Activated CD4-positive, alpha-beta T cell treated with anti-CD3 and anti-CD28 coated beads for 4 hours (primary cell): ENCODE measurements at places on chromosomes 2 and 18.

- no peak for DNase-seq
These were observed 129.3 kb downstream of the METTL4 start for GRCh38 chr18:2442006-2442405.

DNA sequence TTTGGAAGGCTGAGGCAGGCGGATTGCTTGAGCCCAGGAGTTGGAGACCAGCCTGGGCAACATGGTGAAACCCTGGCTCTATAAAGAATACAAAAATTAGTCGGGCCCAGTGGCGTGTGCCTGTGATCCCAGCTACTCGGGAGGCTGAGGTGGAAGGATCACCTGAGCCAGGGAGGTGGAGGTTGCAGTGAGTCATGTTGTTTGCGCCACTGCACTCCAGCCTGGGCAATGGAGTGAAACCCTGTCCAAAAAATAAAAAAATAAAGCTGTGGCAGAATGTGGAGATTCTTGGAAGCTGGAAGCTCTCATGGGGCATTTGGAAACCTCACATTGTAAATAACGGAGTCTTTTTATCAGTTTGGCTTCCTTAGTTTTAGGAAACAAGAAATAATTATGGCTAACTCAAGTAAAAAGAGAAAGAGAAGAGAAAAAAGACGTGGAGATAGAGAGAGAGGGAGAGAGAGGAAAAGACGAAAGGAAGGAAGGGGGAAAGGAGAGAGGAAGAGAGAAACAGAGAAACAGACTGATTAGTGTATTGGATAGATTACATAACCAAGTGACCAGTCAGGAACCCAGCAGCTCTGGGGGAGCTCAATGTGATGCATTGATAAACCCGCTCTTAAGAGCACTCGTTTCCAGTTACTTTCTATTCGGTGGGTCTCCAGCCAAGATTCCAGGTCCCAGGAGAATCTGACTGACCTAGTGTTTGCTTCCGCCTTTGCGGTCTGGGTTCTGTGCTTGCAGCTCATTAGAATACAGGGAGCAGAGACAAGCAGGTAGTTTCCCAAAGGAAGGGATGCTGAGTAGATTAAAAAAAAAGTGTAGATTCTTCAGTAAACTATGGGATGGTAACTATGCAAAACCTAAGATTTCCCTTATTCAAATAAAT, 1.1 kb upstream of the SPAST start:
- no peak for DNase-seq

GRCh38 chr2:50722776-50723175, 309.2 kb downstream of the NRXN1 start:
- DNase-seq = no peak

DNA sequence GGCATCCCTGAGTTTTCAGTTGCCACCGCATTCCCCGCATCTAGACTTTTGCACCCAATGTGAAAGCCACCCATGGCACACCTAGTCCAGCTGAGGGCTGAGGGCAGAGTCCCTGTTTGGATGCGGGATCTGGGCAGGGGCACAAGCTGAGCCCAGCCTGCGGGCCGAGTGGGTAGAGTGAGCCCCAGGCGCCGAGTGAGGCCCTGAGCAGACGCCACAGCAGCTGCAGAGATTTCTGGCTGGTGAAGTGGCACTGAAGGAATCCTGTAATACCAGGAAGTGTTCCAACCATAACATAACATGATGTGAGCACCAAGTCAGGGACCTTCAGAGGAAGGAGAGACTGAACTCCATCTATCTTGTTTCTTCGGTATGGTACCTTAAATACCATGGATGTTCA, 27.7 kb upstream of the FRZB start:
- DNase-seq = no peak

GRCh38 chr2:238105506-238106338, 5.6 kb downstream of the ESPNL start:
- no peak for DNase-seq

- no peak for DNase-seq
These were observed 200.9 kb upstream of the TRIB2 start for GRCh38 chr2:12515871-12516270.

GRCh38 chr2:121160366-121160765, 124.6 kb downstream of the TFCP2L1 start:
- DNase-seq = no peak

DNA sequence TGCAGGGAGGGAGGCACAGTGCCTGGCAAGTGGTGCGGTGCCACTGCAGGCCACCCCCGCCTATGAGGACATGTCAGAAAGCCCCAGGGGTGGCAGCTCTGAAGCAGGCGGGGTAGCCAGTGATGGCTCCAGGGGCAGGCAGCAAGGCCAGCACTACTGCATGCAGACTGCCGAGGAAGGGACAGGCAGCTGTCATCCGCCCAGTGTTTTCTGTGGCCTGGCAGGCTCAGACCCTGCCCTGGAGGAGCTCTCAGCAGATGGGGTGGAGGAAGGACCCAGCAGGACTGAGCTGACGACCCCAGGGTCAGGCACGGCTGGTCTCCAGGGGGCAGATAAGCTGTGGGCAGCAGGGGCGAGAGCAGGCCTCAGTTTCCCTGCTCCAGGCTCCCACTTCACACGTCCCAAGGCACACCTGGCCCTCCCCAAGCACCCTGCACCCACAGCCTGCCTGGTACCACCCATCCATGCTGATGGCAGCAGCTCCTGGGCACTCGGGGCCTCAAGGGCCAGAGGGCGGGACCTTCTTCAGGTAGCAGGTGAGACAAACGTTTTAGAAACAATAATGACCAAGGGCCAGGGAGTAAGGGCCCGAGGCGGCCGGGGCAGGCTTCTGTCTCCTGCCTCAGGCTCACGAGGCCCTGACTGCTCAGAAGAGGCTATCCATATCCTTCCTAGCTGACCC, 48.5 kb downstream of the HS6ST1 start:
- no peak for DNase-seq

GRCh38 chr2:234949762-234950434, 1.9 kb upstream of the SH3BP4 start:
- no peak for DNase-seq

DNA sequence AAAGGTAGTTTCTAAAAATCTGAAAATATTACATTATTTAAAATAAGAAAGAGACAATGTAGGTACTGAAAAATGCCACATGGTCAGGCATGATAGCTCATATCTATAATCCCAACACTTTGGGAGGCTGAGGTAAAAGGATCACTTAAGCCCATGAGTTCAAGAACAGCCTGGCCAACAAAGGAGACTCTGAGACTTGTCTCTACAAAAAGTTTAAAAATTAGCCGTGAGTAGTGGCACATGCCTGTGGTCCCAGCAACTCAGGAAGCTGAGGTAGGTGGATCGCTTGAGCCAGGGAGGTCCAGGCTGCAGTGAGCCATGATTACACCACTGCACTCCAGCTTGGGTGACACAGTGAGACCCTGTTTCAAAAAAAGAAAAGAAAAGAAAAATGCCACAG, 21.8 kb downstream of the ATAD2B start:
- DNase-seq = no peak

DNA sequence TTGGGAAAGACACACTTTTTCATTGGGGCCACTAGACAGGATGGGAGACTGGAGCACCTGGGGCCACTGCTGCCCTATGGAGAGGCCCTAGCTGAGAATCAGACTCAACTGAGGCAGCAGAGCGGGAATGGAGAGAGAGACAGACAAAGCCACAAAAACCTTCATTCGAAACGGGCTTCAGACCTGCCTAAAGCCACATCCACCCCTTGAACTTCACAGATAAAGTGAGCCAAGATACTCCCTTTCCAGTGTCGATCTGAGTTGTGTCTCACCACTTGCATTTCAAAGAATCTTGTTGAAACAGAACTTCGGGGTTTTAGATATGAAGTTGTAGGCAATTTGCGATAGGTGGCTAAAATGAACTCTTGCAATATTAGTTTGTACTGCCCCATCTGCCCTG, 11.3 kb upstream of the LDLRAD4 start:
- no peak for DNase-seq

DNA sequence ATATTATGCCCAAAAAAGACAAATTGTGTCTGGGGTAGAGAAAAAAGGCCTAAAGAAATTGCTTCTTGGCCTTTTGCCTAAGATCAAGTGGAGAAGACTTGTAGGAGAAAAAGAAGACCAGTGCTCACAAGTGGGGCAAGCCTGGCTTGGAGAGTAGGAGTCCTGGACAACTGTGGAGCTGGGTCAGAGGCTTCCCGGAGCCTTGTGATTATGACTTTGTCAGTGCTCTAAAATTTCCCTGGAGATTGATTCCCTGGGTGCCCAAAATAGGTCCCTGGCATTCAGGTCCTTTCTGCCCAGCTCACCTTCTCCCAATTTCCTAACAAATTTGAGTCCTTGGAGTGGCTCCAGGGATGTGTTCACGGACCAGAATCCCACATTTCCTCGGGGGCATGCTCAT, 787 bp upstream of the TRIM54 start:
- DNase-seq = no peak

DNA sequence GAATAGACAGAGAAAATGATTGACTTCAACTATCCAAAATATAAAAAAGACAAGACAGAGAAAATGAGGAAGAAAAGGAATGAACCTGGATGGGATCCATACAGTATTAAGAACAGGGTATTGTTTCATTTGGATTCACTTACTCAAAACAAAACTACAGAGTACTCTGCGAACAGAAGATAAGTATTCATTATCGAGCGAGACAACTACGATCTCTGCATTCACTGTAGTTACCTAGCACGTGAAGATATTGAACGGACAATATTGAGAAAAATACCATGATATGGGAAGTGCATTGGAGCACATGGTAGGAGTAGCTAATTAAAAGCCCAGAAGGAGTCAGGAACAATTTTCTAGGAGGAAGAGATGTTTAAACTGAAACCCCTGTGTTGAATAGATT, 1.0 kb upstream of the ORC2 start:
- no peak for DNase-seq

- DNase-seq = no peak
These were observed 267.6 kb upstream of the THSD7B start for GRCh38 chr2:136497709-136498108.

- no peak for DNase-seq
These were observed 53.7 kb downstream of the CWC22 start for GRCh38 chr2:179953359-179953758.

- no peak for DNase-seq
These were observed 13.2 kb downstream of the ZNF804A start for GRCh38 chr2:184611361-184612085.

DNA sequence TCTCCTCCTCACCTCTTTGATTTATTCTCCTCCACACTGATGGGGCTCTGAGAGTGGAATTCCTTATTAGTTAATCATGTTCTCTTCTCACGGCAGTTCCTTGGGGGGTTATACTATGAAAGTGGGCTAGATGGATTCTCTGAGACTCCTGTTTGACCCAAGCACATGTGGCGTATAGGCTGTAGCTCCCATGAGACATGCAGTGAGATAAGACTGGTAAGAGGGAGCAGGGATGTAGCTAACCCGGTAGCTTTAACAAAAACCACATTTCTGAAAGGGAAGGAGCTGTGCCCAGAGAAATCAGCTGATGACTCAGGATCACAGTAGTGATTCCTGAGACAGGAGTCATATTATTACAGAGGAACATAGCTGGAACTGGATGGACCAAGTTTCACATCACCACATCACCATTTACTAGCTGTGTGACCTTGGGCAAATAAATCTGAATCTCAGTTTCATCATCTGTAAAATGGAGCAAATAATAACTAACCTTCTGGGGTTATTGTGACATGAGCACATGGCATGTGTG, 82.9 kb downstream of the CRIM1 start:
- DNase-seq = no peak

DNA sequence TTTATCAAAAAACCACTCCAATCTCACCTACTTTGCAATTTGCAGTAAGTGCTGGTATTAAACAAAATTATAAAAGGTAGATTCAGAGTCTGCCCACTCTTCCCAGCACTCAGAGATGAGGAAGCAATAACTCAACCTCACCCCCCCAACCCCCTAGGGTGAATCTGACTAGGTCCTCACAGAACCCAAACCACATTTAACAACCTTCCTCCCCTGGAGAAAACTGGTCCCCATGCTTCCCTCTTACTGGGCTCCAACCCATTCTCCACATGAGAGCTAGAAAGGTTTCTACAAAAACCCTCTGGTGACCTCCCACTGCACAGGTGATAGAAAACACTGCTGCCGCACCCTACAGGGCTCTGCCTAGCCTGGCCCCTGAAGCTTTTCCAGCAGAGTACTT, 40.5 kb upstream of the BMP10 start:
- DNase-seq = no peak

- no peak for DNase-seq
These were observed 131.9 kb downstream of the GLI2 start for GRCh38 chr2:120867290-120868241.

DNA sequence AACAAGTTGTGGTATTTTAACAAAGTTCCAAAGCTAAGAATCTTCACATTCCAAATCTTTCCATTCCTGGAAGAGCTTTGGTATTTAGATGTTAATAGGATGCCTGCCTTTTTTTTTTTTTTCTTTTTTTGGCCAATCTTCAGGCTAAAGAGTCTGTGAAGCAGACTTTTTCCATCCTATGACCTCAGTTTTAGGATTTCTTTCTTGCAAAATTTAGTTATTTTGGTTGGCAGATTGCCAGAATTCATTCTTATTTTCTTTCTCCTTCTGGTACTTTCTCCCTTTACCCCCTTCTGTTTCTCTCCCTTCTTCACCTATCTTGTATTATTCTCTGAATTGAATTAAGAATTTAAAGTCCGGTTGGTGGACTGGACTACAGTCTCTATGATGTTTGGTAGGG, 217.8 kb upstream of the REV1 start:
- no peak for DNase-seq

GRCh38 chr18:63158676-63159291, 160.8 kb downstream of the BCL2 start:
- DNase-seq = peak; percentile 50

DNA sequence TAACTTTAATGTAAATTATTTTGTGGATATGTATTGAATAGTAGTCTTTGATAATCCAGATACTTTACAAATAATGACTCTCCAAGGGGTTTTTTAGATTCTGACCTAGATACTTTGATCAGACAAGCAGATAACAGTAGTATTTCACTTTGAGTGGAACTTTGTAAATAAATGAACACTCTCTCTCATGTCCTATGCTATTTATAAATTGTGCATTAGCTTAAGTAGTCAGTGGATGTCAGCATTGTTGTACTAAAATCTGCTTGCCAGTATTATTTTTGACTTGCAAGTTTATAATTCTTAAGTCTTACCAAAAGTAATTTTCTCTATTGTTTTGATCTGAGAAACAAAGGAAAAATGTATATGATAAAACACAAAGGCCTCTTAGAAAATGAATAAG, 1113.1 kb upstream of the NRXN1 start:
- DNase-seq = no peak

DNA sequence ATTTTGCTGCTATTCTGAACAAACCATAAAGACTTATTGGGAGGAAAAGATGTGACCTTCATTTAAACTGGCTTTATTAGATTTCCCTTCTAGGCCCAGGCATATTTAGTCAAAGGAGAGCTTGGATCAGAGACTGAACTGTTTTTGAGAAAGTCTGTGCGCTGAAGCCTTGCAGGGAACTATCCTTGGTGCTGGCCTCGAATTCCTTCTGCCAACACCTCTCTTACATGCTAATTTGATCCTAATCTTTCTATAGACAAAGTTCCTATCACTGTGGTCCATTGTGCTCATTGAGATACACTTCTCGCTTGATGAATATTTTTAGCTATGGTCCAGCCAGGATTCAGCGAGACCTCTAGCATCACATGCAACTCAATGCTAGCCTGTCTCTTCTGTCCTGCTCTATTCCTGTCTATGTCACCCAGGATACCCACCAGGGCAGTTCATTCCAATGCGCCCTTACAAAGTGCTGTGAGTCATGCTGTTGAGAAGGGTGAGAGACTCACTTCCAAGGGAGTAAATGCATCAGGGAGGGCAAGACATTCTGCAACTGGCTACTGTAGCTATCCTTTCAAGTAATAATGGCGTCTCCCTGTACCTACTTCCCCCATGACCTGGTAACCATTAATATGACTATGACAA, 356.7 kb upstream of the LYPD1 start:
- no peak for DNase-seq

- DNase-seq = no peak
These were observed 21.4 kb downstream of the STK17B start for GRCh38 chr2:196149948-196150347.

GRCh38 chr2:170141865-170142264, 36.1 kb upstream of the MYO3B start:
- DNase-seq = no peak
